Stimulated activated CD8-positive, alpha-beta memory T cell treated with anti-CD3 and anti-CD28 coated beads, Interleukin-15, amount 100 ng/mL, for 1 hour (primary cell): ENCODE measurements at places on chromosomes 12 and 14.

GRCh38 chr12:124395284-124395752 is 100.4 kb downstream of the RFLNA start:
- DNase-seq: no peak

- DNase-seq: no peak
Measured at GRCh38 chr12:79884401-79885006, 50.4 kb downstream of the PPP1R12A start.

DNA sequence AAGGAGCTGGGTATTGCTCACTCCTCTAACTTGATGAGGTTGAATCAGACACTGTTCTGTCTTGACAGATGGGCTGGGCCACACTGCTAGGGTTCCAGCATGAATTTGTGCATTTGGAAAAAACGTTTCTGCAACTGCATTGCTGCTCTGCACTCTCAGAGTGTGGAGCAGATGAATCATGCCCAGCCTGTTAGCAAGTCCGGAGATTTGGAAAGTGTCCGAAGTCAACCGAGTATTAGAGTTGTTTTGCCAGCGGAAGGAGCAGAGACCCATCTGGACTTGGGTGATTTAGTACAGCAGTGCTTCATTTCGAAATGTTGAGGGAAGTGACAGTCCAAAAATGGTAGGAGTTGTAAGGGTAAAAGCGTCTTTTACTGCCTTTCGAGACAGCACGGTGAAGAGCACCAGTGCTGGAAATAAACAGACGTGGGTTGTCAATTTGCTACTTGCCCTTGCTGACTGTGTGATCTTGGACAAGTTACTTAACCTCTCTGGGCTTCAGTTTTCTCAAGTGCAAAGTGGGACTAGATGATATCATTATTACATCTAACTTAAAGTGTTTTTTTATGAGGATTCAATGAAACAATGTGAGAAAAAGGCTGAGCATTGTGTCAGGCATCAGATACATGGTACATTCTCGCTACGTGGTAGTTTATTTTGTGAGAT is 139.5 kb downstream of the CHST11 start:
- DNase-seq: no peak

DNA sequence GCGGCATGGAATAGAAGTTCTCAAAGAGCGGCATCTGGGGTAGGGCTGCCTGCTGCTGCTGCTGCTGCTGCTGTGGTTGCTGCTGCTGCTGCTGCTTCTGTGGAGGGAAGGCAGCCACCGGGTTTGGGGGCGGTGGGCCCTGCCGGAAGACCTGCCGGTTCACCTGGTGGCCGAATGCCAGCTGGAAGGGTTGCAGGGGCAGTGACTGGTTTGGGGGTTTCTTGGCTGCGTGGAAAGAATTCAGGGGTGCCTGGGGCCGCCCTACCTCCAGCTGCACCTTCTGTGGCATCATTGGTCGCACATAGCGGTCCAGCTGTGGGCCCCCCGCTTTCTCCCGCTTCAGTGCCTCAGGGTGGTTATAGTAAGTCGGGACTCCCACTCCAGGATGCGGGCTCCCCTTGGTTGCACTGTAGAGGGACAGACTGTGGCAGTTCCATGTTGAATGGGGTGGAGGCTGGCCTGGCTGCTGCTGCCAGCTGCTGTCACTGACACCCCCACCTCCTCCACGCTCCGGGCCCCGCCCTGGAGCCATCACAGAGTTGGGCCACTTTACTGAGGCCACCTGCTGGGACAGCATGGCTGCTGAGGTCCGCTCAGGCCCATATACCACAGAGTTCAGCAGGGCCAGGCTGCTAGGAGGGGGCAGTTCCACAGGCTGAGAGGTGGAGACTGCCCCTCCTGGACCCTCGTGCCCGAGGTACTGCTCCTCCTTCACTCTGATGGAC is 25.2 kb upstream of the PNMA1 start:
- no peak for DNase-seq

DNA sequence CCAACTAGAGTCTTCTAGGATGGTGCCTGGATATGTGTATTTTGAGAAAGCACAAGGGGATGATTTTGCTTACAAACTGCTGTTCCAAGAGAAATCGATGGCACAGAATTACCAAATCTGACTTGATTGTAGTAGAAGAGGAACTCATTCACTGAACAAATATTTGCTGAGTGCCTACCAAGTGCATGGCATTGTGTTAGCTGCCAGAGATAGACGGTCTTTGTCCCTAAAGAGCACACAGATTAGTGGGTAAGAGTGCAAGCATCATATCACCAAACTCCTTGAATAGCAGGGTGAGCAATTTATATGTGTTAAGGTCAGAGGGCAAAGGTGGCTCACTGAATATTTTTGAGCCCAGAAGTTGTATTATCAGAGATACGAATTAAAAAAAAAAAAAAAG is 3.5 kb upstream of the FOXN3 start:
- no peak for DNase-seq

DNA sequence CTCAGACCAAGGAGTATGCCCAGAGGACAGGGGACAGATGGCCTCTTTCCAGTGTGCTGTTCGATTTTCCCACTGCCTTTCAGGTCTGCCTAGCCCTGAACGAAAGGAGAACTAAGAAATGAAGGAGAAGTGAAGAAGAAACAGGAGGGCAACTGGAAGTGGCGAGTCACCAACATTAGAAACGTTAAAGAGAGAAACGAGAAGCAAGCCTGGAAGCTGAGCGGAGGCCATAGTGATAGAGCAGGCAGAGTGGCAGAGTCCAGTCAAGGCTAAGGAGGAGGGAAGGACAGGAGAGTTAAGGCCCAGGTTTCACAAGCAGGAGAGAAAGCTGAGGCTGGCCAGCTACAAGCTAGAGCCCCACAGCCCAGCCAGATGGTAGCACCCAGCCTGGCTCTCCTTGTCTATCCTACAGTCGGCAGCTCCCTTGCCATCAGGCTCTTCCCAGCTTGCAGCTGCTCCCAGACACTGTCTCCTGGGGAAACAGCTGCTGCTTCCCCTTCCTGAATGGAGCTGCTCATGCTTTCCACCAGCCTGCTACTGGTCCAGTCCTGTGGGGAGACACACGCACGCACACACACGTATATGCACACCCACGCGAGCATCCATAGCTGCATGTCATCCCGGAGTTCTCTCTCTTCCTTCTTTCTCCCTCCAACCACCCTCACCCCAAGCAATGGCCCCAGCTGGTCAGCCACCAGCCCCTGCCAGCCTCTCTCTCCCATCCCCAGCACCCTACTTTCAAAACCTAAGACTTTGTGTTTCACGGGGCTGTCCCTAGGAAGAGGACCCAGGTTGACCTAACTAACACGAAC is 139.7 kb upstream of the CCND2 start:
- DNase-seq: no peak

DNA sequence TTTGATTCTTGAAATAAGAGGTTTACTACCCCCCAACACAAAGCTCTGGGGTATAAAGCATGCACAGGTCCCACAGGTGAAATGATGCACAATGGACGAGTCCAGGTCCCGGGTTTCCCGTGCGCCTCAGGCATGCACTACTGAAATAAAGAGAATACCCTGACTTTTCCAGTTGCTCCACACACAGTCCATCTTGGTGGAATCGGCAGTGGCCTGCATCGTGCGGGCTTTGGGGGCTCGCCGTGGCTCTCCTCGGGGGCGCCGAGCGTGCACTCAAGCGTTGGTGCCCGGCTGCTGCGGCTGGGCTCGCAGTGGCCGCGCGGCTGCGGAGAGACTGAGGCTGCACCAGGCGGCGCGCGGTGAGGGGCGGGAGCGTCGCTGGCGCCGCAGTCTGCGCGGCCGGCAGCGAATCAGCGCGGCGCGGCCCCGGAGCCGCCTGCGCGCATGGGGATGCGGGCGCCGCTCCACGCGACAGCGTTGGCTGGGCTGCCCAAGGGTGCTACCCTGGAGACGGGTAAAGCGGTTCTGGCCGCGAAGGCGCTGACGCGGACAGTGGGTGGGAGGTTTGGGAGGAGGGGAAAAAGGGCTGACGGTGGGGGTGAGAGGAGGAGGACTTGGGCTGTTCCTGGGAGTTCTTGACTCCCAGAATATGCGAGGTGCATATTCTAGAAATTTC is 53.8 kb upstream of the CCDC175 start:
- no peak for DNase-seq

DNA sequence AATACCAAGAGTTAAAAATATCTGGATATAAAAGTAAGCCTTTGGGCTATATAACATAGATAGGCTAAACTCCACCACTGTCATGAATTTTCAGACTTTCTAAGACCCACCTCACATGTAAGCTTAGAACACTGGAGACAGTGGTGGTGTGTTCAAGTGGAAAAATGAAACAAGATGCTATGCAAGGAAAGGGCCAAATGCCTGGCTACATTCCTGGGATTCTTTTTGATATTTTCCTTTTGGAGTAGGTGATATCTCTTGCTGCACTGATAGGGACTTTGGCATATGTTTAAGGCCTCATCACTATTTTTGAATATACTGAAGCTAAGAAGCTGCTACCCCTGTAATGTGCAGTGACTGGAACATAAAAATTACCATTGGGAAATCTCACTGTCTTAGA is 341.3 kb downstream of the SLC16A7 start:
- DNase-seq: no peak

- no peak for DNase-seq
Measured at GRCh38 chr14:21096978-21097635, 1.3 kb downstream of the ZNF219 start.

DNA sequence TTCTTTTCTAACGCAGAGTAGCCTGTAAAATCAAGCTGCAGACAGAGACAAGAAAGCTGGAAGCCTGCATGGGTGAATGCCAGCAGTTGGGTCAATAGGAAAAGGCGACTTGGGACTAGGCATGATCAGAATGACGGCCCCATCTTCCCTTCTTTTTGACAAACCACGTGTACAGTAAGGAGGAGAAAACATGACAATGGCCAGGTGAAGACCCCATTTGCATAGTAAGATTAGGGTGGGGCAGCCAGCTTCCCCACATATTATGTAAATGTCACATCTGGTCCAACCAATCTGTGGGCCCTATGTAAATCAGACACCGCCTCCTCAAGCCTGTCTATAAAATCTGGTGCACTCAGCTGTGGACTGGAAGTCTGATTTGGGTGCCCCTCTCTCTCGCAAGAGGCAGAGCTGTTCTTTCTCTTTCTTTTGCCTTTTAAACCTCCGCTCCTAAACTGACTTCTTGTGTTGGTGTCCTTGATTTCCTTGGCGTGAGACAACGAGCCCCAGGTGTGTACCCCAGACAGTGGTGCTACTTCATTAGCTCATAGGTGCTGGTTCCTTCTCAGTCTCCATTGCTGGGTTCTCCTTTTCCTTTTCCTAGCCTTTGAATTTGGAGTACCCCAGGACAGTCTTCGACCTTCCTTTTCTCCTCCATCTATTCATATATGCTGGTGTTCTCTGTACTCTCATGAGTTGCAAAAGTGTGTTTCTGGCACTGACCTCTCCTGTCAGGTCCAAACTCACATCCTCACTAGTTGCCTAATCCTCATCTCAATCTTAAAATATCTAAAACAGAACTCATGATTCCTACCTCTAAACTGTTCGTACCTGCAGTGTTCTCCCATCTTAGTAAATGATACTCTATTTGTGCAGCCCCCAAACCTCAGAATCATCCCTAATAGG is 9.4 kb upstream of the DHRS7 start:
- no peak for DNase-seq

GRCh38 chr12:59484575-59484974 is 111.3 kb upstream of the SLC16A7 start:
- no peak for DNase-seq

DNA sequence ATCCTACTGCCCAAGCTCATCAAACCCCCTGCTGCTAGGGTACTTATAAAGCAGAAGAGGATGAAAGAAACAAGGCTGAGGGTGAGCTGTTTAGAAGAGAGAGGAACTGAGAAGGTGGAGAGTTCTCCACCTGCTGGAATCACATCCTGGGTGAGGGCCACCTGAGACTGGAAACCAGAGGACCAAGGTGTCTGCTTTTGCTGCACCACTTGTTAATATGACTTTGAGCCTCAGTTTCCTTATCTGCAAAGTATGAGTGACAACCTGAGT is 203.2 kb upstream of the SSTR1 start:
- no peak for DNase-seq

DNA sequence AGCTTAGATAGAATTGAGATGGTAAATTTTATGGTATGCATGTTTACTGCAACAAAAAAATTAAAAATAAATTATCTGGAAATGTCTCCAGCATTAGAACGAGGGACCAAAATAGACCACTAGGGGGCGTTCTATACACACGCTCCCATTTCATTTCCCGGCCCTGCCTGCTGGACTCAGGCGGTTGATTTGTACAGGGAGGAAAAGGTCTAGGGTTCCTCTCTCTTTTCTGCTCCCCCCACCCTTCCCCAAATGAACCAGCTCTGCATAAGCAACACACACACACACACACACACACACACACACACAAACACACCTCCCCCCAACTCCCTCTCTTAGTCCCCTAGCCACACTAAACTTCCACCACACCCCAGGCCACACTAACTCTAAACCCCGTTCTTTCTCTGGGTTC is 7.8 kb upstream of the DTX1 start:
- DNase-seq: peak; percentile 31

GRCh38 chr14:97380539-97380941 is 583.4 kb downstream of the VRK1 start:
- no peak for DNase-seq

GRCh38 chr12:100926669-100927248 is 132.2 kb downstream of the ANO4 start:
- DNase-seq: no peak

GRCh38 chr12:112419297-112420133 is 768 bp downstream of the PTPN11 start:
- DNase-seq: no peak

- DNase-seq: no peak
Measured at GRCh38 chr14:106210650-106211049, 684.3 kb downstream of the TMEM121 start.

DNA sequence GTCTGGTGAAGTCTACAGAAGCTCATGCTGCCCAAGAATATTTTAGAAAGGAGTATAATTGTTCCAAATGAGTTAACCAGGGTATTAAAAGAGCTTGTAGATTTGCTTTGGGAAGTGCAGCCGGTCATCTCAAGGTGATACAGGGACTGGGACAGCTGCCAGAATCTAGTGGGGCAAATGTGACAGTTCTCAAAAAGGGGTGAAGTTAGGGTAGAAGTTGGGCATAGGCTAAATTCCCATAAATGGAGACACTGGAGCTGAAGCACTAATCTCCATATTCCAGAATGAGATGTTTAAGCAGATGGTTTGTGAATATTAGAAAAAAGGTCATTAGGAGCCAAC is 94.7 kb downstream of the ANO6 start:
- DNase-seq: no peak

DNA sequence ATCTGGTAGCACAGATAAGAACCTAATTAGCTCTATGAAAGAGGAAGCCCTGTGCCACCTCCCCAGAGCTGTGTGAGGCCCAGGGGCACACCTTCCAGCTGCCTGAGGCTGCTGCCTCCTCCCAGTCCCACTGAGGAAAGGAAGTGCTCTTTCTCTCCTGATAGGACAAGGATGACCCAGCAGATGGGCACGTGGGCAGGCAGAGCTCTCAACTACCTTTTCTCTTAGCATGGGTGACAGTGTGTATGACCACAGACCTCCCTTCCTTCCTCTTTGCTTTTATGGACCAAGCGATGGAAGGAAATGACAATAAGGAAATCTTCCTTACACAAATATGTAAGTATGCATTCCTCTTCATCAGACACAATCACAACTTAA is 127.6 kb upstream of the AMIGO2 start:
- no peak for DNase-seq

GRCh38 chr14:80906946-80907345 is 34.6 kb downstream of the CEP128 start:
- no peak for DNase-seq

- DNase-seq: no peak
Measured at GRCh38 chr12:45575823-45576475, 153.6 kb upstream of the ARID2 start.
